Stimulated activated CD4-positive, alpha-beta T cell treated with anti-CD3 and anti-CD28 coated beads, Interleukin-15, amount 100 ng/mL, for 24 hours (primary cell): ENCODE measurements at places on chromosomes 1 and 21.

- DNase-seq = no peak
Measured at GRCh38 chr1:17844185-17844826, 89.2 kb downstream of the ACTL8 start.

DNA sequence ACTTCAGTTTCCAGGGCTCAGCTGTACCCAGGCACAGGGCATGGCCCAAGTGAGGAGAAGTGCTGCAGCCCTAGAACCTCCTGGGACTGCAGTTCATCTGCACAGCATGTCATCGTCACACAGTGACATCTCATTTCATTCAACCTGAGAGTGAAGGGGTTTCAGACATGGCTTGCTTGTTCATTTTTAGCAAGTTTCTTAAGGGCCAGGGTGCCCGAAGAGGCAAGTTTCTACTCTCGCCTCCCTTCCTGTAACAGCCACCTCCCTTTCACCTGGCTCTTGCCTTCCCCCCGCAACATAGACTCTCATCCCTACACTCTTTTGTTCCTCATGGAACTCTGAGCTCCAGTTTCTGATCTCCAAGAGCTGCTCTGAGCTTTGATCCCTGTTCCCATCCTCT is 108.1 kb downstream of the C1orf21 start:
- DNase-seq = no peak

- DNase-seq = no peak
Measured at GRCh38 chr1:203656796-203657747, 30.4 kb downstream of the ATP2B4 start.

DNA sequence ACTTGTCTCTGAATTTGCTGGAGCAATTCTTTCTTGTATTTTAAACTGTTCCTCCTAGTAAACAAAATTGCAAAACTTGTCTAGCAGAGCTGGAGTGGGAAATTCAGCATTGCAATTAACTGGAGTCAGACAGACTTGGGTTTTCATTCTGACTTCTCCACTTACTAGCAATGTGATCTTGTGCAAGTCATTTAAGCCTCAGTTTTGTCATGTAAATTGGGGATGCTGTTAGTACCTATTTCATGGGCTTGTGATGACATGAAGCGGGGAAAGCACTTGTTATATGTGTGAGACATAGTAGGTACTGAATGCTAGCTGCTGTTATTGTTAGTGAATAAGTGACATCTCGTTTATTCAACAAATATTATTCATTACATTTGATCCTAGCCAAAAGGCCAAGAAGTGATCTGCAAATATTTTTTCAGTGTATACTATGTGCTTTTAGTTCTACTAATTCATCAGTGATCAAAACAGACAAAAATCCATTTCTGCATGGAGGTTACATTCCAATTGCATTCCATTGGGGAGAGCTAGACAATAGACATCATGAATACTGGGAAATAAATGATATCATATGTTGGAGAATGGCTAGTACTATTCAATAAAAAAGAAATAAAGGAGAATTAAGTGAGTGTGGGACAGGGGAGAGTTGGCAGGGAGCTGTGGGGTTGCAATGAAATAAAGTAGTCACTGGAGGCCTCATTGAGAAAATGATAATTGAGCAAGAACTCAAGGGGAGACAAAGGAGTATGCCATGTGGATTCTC is 47.1 kb downstream of the CACHD1 start:
- DNase-seq = no peak

DNA sequence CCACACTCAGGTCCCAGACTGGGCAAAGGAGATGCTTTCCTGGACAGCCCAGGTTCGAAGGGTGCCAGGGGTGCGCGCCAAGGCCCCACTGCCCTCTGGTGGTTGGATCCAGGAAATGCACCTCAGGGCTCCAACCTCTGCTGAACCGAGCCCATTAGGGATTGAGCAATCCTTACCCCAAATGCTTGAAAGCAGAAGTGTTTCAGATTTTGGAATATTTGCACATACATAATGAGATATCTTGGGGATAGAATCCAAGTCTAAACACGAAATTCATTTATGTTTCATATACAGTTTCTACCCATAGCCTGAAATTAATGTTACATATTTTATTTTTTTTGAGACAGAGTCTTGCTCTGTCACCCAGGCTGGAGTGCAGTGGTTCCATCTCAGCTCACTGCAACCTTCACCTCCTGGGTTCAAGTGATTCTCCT is 57.4 kb downstream of the SLC9A1 start:
- peak; percentile 80 for DNase-seq

GRCh38 chr1:206925106-206925736 is 3.5 kb upstream of the FCMR start:
- peak; percentile 71 for DNase-seq
